ENCODE measurements at places on chromosomes 1 and 21.

DNA sequence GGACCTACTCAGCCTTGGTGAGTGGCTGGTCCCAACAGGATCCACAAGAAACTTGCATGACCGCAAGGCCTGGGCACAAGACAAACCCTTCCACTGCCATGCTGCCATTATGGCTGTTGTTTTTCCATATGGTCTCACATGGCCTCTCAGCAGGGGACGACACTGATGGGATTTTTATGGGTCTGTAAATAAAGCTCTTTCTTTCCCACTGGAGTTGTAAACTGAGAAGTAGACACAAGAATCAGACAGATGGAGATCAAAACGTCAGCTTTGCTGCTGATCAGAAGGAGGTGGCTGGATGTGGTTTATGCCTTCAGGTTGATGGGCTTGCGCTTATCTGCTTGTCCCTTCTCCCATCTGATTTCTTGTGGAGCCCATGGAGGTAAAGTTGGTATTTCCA, 138.1 kb upstream of the KCNJ6 start:
- DNase-seq: no peak

- no peak for DNase-seq
These were observed 46.3 kb downstream of the CCN1 start for GRCh38 chr1:85626818-85627217.

DNA sequence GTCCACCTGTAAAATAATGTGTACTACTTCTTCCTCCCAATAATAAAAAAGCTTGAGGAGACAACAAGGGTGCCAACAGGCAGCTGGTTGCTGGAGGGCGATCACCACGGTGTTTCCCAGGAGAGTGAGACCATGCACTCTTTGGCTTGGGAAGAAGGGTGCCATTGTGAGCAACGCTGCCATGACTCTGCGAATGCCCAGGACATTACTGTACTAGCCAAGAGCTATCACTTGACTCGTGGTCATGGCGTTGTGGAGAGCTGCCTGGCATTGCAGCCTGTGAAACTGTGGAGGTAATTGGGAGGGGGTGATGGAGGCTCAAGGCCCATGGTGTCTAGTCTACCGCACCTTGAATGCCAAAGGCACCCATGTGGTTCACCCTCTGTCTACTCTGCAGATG, 14.6 kb upstream of the PRMT2 start:
- DNase-seq: no peak

DNA sequence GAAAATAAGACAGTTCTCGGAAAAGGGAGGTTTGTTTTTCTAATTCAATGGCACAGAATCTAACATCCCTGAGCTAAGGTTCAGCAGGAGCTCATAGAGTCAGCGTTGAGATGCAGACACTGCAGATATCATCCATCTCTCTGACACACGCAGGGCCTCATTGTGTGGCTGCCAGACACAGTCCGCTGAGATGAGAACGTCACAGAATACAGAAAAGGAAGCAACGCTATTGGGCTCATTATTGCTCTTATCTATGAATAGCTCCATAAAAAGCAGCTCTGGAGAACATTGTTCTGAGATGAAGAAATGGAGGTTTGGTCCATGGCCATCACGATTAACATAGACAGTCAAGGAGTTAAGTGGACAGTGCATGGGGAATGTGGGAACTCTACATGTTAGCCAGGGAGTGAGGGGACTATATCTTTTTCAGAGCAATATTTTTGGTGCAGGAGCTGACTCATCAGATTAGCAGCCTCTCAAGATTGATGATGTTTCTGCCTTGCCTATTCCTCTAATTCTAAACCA, 771.6 kb upstream of the CXADR start:
- no peak for DNase-seq

DNA sequence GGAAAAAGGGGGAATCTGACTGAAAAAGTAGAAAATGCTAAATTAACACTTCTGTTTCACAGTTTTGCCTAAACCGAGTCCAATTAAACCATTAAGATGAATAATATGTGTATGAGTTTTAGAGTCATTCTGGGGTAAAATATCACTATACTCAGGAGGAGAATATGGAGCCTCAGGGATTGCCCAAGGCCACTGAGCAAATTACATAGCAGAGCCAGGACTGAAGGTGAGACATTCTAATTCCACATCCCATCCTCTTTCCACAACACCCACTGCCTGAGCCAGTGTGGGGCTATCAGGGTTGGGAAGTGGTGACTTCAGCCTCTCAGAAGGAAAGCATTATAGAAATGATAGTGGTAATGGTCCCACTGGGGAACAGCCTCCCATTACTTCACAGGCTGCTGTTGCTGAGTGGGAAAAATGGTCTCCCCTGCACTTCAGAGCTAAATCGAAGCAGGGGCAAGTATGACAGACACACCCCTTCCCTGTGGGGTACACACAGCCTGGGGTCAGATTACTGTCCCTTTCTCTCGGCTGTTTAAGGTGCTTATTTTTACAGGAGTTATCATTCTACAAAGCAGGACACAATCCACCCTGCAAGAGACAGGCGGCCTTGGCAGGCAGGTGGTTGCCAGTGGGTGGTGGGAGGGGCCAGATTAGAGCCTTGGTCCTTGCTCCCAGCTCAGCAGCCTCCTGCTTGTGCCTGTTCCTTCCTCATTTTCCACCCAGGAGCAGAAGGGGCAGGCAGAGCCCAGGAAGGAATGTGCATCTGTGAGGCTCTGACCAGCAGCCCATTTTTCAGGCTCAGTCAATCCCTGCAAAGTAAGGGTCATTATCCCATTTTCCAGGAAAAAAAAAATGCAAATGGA, 9.5 kb upstream of the BCAR3 start:
- no peak for DNase-seq

DNA sequence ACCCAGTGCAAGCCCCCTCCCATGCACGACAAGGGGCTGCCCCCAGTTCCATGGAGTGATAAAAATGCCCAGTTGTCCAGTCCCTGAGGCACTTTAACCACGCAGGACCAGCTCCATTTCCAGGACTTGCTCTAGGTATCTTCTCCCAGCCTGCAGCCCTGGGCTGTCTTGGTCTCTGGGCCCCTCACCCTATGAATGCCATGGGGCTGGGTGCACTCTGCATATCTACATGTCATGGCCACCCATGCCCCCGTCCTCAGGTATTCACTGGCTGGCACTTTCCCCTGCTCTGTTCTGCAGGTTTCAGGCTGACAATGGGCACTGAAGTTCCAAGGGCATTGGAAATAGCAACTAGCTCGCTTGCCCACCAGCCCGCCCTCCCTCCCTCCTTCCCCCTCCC, 19.6 kb upstream of the C1orf174 start:
- DNase-seq: no peak

DNA sequence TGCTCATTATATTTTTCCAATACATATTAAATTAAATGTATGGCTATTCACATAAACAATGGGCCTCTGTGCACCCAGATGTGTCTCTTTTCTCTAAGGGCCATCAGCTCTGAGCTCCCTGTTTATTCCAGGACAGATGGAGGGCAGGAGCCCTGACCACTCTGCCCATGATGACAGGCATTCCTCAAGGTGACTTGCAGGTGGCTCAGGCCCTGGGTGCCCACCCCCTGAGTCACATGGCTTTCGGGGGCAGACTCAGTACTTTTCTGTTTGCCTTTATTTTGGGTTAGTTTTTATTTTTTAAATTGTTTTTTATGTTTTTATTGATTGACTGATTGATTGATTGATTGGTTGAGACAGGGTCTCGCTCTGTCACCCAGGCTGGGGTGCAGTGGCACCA, 6.4 kb upstream of the LRP8 start:
- DNase-seq: no peak

DNA sequence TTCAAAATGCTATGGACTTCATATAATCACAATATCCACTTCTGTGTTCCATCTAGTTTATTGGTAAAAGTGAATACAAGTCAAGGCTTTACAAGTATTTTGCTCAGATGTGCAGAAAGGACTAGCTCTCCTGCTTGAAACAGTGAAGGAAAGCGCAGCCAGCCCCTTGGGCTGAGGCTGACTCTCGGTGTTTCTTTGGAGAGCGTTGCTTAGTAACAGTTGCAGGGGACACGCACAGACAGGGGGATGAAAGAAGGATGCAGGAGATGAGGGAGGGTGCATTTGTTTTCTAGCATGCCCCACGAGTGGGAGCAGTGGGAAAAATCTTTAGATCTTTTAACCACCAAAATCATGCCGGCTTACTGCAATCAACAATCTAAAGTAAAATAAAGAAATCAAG, 9.1 kb downstream of the PYCR2 start:
- DNase-seq: no peak

- no peak for DNase-seq
These were observed 48.5 kb downstream of the AJAP1 start for GRCh38 chr1:4702932-4703331.

GRCh38 chr1:203083463-203083921, 2.3 kb downstream of the MYOG start:
- no peak for DNase-seq

DNA sequence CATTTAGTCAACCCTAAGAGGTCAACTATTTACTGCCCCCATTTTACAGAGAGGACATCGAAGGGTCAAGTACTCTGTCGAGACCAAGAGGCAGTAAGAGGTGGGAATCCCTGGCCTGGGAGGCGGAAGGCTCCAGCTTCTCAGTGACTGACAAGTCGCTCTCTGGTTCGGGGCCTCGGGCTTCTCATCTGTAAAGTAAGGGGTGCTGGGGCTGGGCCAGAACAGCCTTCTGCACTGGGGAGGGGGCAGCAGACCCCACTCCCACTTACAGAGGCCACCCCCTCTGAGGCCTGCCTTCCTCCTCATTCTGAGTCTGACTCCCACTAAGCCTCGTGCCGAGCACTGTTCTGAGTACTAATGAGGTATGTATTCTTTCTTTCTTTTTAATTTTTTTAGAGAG, 17.0 kb upstream of the IFNLR1 start:
- DNase-seq: no peak

GRCh38 chr1:84146411-84147032, 2.5 kb downstream of the PRKACB start:
- no peak for DNase-seq

DNA sequence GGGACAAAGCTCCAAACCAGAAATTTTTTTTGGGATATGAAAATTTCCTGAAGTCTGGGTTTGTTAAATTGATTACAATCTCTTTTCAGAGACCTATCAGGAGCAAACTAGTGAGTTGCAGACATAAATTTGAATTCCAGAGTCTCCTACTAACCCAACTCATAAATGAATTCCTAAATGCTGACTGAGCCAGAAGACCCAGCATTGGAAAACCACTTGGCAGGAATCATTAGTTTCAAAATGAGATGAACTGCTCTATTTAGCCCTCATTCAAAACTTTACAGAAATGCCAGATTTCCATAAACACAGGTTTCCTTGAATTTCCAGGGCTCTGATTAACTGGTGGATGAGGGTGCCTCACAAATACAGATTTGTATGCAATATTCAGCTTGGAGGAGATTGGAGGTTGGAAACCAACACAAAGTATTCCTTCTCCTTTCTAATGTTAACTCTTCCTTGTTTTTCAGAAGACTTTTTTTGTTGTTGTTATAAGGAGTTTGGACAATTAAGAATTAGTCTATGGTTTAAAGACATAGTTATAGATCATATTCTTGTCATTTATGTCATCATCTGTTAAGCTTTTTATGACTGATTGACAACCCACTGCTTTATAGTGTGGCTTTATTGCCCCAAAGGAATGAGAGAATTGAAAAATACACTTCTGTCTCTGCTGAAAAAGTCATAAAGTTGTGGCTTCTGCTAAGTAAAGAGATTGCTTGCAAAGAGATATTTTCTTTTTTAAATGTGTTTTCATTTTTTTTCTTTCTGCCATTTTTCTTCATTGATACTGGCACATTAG, 222.8 kb downstream of the HLX start:
- DNase-seq: no peak

DNA sequence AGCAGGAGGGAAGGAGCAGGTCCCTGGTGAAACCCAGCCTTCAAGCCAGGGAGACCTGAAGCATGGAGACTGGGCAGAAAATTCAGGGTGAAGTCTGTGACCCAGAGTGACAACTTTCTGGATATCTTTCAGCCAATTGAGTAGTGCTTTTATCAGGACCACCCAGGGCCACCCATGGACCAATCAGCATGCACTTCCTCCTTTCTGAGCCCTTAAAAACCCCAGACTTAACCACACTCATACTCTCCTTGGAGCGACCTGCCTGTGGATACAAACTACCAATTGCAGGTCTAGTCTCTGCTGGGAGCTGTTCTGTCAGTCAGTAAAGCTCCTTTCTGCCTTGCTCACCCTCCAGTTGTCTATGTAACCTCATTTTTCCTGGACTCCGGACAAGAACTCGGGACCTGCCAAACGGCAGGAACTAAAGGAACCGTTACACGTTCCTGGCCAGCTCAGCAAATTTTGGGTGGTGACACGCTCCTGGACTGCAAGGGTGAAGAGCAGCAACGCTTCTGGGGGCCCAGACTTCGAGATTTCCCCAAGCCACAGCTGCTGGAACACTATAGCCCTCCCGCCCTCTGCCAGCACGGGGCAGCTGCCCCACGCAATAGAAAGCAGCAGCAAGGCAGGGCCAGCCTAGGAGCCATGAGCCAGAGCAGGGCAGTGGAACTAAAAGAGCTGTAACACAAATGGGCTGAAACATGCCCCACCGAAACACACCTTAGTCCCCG, 1183.4 kb downstream of the AMY1C start:
- no peak for DNase-seq

DNA sequence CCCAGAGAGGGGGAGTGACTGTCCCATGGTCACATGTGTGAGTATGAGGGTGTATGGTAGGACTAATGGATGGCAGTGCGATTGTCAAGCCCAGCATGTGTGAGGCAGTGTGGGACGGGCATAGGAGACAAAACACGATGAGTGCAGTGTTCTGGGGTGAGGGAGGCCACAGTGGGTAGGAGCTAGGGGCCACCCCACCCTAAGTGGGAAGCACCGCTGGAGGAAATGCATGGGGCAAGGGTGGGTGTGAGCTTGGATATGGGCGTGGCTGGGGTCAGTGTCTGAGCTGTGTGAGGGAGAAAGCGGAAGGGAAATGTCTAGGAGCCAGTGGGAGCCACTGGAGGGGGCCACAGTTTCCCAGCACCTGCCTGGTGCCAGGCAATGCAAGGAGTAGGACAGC, 56.5 kb downstream of the FOXO6 start:
- DNase-seq: no peak
